ENCODE measurements at places on chromosomes 4 and X.

GRCh38 chr4:110085131-110085530 is 113.3 kb downstream of the ELOVL6 start:
- no peak for DNase-seq

DNA sequence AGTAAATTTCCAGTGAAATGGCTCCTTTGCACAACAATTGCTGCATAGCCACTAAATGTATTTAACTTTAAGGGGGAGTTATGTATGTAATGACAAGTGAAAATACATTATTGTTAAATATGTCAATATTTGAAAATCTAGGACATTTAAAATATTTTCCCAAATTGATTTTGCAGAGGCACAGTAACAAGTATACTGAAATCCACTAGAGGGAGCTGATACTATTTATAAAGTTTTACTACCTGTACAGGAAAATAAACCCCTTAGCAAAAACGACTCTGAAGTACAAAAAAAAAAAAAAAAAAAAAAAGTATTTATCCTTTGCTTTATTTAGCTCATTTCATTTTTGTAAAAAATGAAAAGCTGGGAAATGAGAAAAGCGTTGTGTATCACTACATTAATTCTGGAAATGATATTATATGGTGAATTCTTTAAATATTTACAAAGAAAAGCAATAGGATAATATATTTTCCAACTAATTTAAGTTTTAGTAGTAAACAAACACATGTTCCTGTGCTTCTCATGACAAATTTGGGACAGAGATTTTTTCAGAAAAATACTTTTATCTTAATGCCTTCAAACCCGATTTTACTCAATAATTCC is 727.7 kb downstream of the DMD start:
- no peak for DNase-seq

GRCh38 chr4:145531859-145532258 is 50.2 kb downstream of the SMAD1 start:
- DNase-seq = no peak

- DNase-seq = no peak
Observed at GRCh38 chr4:30839583-30840520, 119.7 kb downstream of the PCDH7 start.

DNA sequence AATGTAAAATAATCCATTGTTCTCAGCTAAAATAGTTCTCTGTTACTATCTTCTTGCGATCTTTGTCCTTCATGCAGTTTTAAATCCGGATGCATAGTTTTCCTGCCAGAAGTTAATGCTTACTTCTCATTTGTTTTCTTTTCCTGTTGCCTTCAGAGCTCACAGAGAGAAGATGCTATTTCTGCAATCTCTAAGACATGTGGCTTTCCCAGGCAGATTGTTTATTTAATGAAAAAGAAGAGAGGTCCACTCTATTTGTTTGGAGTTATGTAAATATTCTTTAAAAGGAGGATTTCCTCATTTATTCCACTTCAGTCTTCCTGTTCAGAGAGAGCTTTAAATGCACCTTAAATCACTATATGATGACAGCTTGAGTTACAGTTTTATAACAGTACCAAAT is 39.3 kb upstream of the HPGD start:
- DNase-seq = no peak

- DNase-seq = peak; percentile 55
Observed at GRCh38 chr4:4575284-4576211, 33.7 kb upstream of the STX18 start.

DNA sequence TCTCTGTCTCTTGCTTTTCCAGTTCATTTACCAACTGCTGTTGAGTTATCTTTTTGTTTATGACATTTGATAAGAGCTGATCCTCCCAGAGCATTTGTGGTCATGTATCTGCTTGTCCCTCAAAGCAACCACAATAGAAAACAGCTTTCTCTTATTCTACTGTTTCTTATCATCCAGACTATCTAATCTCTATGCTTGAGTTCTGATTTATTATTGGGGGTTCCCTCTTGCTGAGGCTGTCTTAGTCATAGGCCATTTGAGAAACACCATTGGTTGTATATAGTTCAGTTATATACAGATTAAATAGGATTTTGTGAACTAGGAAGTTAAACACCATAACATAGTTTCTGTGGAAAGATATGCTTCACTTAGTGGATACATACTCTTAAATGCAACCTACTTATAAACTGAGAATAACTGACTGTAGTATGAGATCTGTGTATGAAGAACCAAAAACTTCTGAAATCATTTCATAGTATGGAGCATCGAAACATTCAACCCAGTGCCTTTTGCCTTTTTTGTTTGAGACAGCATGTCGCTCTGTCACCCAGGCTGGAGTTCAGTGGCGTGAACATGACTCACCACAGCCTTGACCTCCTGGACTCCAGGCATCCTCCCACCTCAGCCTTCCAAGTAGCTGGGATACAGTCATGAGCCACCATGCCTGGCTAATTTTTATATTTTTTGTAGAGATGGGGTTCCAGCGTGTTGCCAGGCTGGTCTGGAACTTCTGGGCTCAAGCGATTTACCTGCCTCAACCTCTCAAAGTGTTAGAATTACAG is 75.8 kb downstream of the STIM2 start:
- DNase-seq = no peak

Data from A549 (cell line).